Activated B cell treated with CpG ODN at 0.5 μM for 24 hours (primary cell): ENCODE measurements at places on chromosomes 3 and 15. TPM values are rescaled to one million over a fixed set of nuclear protein-coding genes. Genes with fewer than 3 reads are reported as not detected.

PTH1R gene
- not detected in 2 replicates for total RNA-seq

TXNRD3 gene
- 0.51 and 0.76 TPM in 2 replicates for total RNA-seq

MED12L gene
- 1.5 and 2.6 TPM in 2 replicates for total RNA-seq

UBE2E1 gene
- total RNA-seq = 79.9 and 85.2 TPM in 2 replicates

NLGN1 gene
- not detected in 2 replicates for total RNA-seq

RNF168 gene
- total RNA-seq = 24.5 and 27.8 TPM in 2 replicates

CHRD gene
- total RNA-seq = not detected in 2 replicates
